Small intestine (tissue), 16 donors: ENCODE measurements at places on chromosomes 12 and 14. TPM values are rescaled to one million over a fixed set of nuclear protein-coding genes. Genes with fewer than 3 reads are reported as not detected.
A peak's percentile ranks its signal among the peaks of the same experiment; 100 is the strongest.

The FOXM1 gene
- polyA plus RNA-seq: 16.9 TPM

The LRP1-AS gene
- not detected for polyA plus RNA-seq

The CCNB1IP1 gene
- polyA plus RNA-seq: 43.7 TPM

The FGF23 gene
- polyA plus RNA-seq: 0.04 TPM

The CIROP gene
- 0.04 TPM for polyA plus RNA-seq

The NANOG gene
- not detected for polyA plus RNA-seq

The GLIPR1L1 gene
- polyA plus RNA-seq: not detected

DNA sequence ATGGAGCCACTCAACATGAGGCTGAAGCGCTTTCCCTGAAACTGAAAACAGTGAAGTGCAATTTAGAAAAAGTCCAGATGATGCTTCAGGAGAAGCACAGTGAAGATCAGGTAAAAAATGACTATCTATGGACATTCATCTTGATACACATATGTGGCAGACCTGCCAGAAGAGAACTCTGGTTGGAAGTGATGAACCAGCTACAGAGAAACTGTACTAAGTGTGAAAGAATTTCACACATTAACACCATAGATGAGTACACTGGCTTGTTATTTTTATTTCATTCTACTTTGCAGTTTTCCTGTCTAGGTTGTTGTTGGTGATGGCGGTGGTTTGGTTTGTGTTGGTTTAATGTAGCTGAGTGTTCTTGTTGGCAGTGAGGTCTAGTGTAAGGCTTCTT is 174.7 kb downstream of the ESR2 start:
- H3K27ac ChIP-seq: no peak overlapping the region
- peaks cover 5% of the 10 kb centered on the region for H3K36me3 ChIP-seq
- DNase-seq: no peak
- no peak overlapping the region for H3K4me3 ChIP-seq

GRCh38 chr12:107253361-107253760 is 160.0 kb upstream of the CRY1 start:
- H3K27me3 ChIP-seq: no peaks in the 10 kb centered on the region
- H3K4me3 ChIP-seq: no peak overlapping the region
- DNase-seq: no peak
- H3K36me3 ChIP-seq: no peaks in the 10 kb centered on the region

GRCh38 chr14:80523518-80524117 is 312.3 kb upstream of the DIO2 start:
- no peaks in the 10 kb centered on the region for H3K27me3 ChIP-seq
- DNase-seq: no peak
- H3K4me1 ChIP-seq: no peaks in the 10 kb centered on the region
- no peak overlapping the region for H3K4me3 ChIP-seq
- no peaks in the 10 kb centered on the region for H3K36me3 ChIP-seq

DNA sequence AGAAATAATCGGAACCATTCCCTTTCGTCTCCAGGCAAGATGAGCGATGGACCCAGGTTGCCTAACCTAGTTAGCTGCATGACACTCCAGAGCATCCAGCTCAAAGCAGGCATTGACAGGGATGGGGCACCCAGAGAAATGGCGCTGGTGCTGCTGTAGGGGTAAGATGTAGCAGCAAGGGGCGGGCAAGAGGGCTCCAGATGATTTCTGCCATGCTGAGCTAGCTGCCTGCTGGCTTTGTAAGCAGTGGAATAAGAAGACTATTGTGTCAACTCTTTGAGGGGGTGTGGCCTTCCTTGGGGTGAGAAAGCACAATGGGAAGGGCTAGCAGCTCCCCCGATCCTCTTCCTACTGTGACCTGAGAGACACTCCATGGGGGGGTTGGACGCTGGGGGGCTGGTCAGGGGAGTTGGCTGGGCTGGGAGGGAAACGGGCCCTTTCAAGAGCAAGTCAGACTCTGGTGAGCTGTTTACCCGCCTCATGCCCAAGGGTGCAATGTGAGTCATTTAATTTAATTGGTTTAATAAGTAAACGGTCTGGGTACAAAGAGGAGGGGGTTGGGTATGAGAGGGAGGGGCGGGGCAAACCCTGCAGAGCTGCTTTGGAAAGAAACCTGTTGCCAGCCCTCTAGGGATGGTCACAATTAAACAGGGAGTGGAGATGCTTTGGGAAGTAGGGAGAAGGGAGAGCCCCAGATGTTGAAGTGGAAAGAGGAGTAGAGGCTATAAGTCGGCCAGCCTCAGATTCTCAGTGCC is 50.5 kb downstream of the B4GALNT3 start:
- no peak overlapping the region for H3K27ac ChIP-seq
- peaks cover 4% of the 10 kb centered on the region for H3K4me1 ChIP-seq
- no peak overlapping the region for H3K4me3 ChIP-seq
- no peaks in the 10 kb centered on the region for H3K36me3 ChIP-seq
- no peaks in the 10 kb centered on the region for H3K27me3 ChIP-seq
- DNase-seq: peak; percentile 66

- no peak for DNase-seq
- H3K27ac ChIP-seq: no peak overlapping the region
- H3K4me3 ChIP-seq: no peak overlapping the region
- no peaks in the 10 kb centered on the region for H3K27me3 ChIP-seq
- H3K4me1 ChIP-seq: no peaks in the 10 kb centered on the region
- no peaks in the 10 kb centered on the region for H3K36me3 ChIP-seq
These were observed 772.5 kb downstream of the DIO2 start for GRCh38 chr14:79438696-79439342.

GRCh38 chr14:72742118-72742837 is 151.6 kb downstream of the DPF3 start:
- DNase-seq: no peak
- H3K4me1 ChIP-seq: no peaks in the 10 kb centered on the region
- no peaks in the 10 kb centered on the region for H3K27me3 ChIP-seq
- no peak overlapping the region for H3K4me3 ChIP-seq

DNA sequence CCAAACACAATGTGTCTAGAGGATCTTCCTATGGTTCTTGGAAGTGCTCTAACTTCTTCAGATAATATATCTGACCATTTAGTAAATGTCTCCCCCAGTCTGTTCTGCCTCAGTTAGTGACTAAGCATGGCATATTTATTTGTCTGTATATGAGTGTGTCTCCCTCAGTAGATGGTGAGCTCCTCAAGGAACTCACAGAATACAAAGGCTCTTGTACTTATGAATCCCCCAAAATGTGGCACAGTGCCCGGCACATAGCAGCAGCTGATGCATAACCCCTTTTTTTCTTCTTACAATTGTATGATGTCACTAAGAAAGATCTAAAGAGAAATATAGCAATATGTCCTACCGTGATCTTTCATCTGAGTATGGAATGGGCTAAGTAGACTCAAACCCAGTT is 264.7 kb upstream of the PRICKLE1 start:
- no peak overlapping the region for H3K27ac ChIP-seq
- no peaks in the 10 kb centered on the region for H3K4me1 ChIP-seq
- H3K36me3 ChIP-seq: no peaks in the 10 kb centered on the region

DNA sequence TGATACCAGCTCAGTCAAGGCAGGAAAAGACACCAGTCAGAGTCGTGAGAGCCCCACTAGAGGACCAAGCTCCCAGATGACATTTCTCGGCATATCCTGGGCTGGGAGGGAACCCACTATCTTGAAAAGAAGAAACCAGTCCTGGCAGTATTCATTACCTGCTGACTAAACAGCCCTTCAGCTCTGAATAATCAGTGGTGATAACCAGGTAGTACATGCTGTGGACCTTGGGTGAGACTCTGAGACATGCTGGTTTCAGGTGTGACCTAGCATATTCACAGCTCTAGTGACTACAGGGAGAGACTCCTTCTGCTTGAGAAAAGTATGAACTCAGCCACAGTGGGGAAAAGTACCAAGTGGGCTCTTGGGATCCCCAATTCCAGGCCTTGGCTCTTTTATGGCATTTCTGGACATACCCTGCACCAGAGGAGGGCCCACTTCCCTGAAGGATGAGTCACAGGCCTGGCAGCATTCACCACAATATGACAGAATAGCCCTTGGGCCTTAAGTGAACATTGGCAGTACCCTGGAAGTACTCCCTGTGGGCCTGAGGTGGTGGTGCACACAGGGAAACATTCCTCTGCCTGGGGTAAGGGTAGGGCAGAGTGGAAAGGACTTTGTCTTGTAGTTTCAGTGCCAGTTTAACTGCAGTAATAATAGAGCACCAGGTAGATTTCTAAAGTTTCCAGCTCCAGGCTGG is 82.6 kb upstream of the SLC38A4 start:
- H3K4me1 ChIP-seq: no peaks in the 10 kb centered on the region
- DNase-seq: no peak
- no peaks in the 10 kb centered on the region for H3K36me3 ChIP-seq
- H3K4me3 ChIP-seq: no peak overlapping the region
- no peak overlapping the region for H3K27ac ChIP-seq
- no peaks in the 10 kb centered on the region for H3K27me3 ChIP-seq

DNA sequence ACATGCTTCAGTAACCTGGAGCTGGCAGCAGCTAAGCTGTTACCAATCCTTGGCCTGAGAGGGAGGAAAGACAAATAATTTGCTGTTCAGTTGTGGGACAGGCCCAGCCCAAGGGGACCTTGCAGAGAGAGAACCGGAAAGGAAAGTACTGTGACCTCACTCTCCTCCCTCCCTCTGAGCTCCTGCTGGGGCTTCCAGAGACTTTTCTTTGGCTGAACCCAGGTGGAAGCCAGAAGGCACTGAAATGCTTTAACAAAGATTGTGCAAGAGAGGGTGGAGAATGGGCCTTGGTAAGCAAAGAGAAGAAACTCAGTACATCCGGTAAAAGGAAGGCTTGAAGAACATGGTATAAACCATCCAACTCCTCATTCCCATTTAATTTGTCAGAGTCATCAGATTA is 457.1 kb downstream of the GLT1D1 start:
- no peaks in the 10 kb centered on the region for H3K4me1 ChIP-seq
- H3K27ac ChIP-seq: no peak overlapping the region
- DNase-seq: no peak
- no peak overlapping the region for H3K4me3 ChIP-seq

- H3K4me3 ChIP-seq: no peak overlapping the region
- peaks cover 2% of the 10 kb centered on the region for H3K4me1 ChIP-seq
- H3K36me3 ChIP-seq: no peaks in the 10 kb centered on the region
- H3K27me3 ChIP-seq: no peaks in the 10 kb centered on the region
- H3K27ac ChIP-seq: no peak overlapping the region
These were observed 281.7 kb upstream of the AMIGO2 start for GRCh38 chr12:47361389-47362021.

GRCh38 chr12:63822352-63822751 is 22.1 kb upstream of the SRGAP1 start:
- peak overlapping the region; percentile 49 for H3K4me3 ChIP-seq
- H3K27ac ChIP-seq: no peak overlapping the region
- no peak for DNase-seq

GRCh38 chr12:75183967-75184366 is 25.7 kb downstream of the KCNC2 start:
- no peaks in the 10 kb centered on the region for H3K4me1 ChIP-seq
- H3K27ac ChIP-seq: no peak overlapping the region
- DNase-seq: no peak
- H3K27me3 ChIP-seq: no peaks in the 10 kb centered on the region
- H3K36me3 ChIP-seq: no peaks in the 10 kb centered on the region

DNA sequence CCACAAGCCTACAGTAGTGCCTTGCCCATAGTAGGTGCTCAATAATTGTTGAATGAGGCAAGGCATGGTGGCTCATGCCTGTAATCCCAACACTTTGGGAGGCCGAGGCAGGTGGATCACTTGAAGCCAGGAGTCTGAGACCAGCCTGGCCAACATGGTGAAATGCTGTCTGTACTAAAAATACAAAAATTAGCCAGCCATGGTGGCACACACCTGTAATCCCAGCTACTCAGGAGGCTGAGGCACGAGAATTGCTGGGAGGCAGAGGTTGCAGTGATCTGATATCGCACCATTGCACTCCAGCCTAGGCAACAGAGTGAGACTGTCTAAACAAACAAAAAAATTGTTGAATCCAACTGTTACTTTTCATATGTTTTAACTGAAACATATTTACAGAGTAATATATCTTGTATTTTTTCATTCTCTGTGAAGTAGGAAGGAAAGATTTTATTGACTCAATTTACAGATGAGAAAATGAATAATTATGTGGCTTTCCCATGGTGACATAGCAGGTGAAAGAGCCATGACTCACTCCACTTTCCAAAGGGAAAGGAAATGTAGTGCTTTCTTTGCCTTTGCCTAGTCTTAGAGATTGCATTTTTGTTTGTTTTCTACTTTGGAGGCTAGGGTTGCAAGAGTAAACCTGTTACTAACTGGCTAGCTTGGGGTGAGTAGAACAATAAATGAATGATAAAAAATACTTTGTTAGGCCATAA is 95.4 kb upstream of the SLC38A4 start:
- no peak for DNase-seq
- no peak overlapping the region for H3K27ac ChIP-seq
- no peaks in the 10 kb centered on the region for H3K4me1 ChIP-seq
- H3K36me3 ChIP-seq: no peaks in the 10 kb centered on the region
- H3K4me3 ChIP-seq: no peak overlapping the region
- H3K27me3 ChIP-seq: no peaks in the 10 kb centered on the region

DNA sequence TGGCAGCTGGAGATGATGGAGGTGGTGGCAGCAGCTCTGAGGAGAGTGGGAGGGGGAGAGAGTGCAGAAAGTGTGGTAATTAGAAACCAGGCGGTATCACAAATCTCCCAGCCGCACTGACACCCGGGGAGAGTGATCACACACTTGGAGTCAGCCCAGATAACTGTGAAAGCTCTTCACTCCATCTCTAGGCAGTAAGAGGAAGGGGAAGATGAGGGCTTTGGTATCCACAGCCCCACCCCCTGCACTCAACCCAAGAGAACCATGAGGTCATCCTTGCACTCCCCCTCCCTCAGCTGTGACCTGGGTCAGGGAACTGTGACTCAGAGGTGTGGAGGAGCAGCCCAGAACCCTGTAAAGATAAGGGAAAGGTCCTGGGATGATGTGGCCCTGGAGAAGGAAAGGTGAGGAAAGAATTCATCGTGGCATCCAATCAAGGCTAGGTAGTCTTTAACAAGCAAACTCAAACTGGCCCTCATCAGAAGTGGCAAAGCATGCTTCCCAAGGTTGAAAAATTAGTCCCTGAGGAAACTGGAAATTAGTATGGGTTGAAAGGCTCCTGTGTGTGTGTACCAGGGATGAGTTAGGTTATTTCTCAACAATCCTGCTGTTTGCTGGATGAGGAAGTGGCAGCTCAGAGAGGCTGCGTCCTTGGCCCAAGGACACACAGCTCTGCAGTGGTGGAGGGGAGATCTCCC is 111.0 kb upstream of the LHX5 start:
- H3K27me3 ChIP-seq: no peaks in the 10 kb centered on the region
- no peaks in the 10 kb centered on the region for H3K36me3 ChIP-seq
- H3K4me3 ChIP-seq: no peak overlapping the region
- H3K4me1 ChIP-seq: no peaks in the 10 kb centered on the region

DNA sequence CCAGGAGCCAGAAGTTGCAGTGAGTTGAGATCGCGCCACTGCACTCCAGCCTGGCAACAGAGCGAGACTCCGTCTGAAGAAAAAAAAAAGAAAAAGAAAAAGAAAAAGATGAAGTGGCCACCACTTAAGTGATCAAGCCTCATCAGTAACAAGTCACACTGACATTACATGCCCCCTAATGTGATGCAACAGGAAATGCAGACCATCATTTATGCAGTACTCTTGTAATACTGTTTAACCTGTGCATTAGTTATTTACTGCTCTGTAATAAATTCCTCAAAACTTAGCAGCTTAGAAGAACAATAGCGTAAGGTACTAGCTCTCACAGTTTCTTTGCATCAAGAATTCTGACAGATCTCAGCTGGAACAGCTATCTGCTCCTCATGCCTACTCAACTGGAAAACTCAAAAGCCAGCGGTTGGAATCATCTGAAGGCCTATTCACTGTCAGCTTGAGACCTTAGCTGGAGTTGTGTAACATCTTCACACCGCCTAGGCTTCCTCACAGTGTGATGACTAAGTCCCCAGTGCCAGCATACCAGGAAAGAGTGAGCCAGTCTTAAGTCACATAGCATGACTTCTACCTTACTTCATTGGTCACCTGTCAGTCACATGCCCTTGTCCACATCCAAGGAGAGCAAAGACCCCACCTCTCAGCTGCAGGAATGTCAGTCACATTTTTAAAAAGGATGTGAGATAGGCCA is 31.5 kb downstream of the EPS8 start:
- H3K27ac ChIP-seq: peak overlapping the region; percentile 42
- H3K27me3 ChIP-seq: no peaks in the 10 kb centered on the region
- DNase-seq: peak; percentile 51
- no peak overlapping the region for H3K4me3 ChIP-seq
